ENCODE measurements at places on chromosomes 11 and 22.

DNA sequence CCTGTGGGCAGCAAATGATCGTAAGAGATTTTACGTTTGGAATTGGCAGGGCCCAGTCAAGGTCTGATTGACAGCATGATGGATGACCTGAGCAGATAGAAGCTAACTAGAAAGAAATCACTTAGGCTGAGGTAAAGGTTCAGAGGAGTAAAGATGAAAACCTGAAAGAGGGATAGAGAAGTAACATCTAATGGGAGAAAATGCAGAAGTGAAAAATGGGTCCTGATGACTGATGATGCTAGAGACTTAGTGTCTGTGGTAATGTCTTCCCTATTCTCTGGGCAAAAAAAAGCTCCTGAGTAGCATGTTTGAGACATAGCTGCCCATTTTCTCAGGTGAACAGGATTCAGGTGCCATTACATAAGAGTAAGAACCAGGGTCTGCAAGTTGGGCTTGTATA lies 628.8 kb upstream of the ANO5 start:
- no peak for DNase-seq

- no peak for DNase-seq
These were observed 432.1 kb downstream of the BRD1 start for GRCh38 chr22:49395617-49396016.

GRCh38 chr11:86586307-86586706 lies 86.1 kb downstream of the ME3 start:
- no peak for DNase-seq

DNA sequence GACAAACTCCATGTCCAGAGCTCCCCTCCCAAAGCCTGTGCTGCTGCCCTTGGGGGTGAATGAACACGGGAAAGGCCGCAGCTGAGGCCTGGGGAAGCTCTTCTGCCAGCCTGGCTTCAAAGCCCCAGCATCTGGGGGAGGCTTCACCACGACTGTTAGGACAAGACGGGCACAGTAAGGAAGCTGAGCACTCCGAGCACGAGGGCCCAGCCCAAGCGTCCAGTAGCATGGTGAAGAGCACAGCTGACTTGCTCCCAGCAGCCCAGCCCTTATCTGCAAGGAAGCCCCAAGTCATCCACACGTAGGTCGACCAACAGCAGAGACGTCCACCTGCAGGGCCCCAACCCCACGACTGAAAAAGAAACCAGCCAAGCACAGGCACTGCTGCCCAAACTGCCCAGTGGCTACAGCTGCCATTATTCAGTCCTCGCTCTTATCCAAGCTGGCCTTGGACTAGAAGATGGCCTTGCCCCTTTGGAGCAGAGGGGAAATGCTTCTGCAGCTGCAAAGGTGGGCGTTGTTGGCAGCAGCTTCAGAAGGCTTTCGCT lies 62.5 kb downstream of the SHANK2 start:
- DNase-seq, result no peak

DNA sequence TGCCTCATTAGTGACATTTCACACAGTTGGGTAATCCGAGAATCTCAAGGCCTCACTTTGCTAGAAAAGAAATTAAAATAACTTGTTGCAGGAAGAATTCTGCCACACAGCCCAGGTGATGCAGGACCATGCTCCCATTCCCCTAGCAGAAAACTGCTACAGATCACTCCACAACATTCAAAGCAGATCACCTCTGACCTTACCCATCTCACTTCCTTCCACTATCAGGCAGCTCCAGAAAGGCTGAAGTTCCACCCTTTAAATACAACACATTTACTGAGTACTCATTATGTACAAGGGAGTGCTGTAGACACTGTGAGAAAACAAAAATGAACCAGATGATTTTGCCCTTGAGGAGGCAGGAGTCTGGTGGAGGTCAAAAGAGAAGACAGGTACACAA lies 231.0 kb downstream of the TTC28 start:
- DNase-seq, result no peak

DNA sequence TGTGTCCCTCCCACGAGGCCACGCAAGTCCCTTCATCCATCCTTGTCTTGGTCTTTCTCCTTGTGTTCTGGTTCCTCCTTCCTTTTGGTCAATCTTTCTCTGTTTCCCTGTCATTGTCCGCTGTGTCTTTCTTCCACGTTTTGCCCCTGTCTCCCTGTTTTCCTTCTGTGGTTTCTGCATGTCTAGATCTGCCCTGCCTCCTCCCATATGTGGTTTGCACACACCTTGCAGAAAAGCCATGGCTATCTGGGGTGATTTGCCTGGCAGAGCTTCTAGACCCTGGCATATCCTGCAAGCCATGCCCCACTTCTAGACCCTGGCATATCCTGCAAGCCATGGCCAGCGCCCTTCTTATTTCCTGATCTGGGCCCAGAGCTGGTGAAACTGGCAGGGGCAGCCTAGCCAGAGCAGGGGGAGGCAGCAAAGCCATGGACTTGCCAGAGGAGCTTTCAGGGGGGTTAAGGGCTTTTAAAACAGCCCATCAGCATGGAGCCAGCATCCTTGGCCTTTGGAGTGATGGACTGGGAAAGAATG lies 131.6 kb upstream of the NECTIN1 start:
- no peak for DNase-seq

DNA sequence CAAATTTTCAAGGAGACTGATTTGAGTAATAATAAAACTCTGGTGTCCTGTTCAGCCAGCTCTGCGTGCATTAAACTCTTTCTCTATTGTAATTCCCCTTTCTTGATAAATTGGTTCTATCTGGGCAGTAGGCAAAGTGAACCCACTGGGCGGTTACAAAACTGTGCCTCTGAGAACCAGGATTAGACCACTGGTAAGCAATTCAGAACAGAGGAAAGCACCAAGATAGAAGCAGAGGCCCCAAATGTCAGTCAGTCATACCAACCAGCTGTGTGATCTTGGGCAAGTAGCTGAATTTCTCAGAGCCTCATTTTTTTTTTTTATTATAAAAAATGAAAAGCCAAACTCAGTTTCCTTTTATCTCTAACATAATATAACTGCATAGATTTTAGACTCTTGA lies 54.9 kb downstream of the TRIM44 start:
- no peak for DNase-seq

- DNase-seq, result no peak
These were observed 4.0 kb downstream of the NLRX1 start for GRCh38 chr11:119172513-119172912.

DNA sequence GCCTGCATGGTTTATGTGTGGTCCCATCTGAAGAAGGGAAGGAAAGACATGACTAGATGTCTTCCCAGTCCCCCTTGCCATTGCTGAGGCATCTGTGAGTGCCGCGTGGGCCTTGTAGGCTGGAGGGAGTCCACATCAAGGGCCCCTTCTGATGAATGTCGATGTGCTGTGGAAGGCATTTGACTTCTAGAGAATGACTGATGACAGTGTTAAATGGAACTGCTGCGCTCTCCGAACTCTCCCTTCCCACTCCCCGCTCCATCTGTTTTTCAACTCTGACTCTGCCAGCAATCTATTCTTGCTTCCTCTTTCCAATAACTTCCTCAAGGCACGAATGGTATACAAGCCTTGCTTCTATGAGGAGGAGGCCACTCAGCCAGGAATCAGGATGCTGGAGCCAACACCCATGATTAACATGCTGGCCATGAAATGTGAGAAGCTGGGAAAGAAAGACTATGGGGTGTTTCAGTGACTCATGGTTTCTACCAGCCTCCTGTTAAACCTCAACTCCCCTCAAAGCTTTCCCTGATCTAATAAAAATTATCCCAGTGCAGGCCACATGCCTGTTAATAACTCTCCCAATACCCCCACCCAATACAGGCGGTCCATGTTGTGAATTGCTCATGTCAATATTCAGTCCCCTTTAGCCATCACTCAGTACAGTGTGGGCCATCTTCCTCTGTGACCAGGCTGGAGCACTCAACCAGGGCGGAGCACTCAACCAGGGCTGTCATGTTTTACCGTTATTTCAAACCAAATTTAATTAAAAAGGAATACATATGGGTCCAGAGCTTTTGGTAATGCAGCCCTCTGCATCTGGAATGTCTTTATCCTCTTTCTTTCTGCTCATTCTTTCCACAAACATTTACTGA lies 46.4 kb upstream of the TBCEL start:
- DNase-seq, result no peak

GRCh38 chr11:104873252-104873651 lies 25.0 kb downstream of the CASP12 start:
- no peak for DNase-seq

GRCh38 chr11:80519596-80520506 lies 1079.0 kb upstream of the TENM4 start:
- DNase-seq, result no peak

- DNase-seq, result no peak
These were observed 112.7 kb downstream of the SHANK2 start for GRCh38 chr11:71139516-71140205.

DNA sequence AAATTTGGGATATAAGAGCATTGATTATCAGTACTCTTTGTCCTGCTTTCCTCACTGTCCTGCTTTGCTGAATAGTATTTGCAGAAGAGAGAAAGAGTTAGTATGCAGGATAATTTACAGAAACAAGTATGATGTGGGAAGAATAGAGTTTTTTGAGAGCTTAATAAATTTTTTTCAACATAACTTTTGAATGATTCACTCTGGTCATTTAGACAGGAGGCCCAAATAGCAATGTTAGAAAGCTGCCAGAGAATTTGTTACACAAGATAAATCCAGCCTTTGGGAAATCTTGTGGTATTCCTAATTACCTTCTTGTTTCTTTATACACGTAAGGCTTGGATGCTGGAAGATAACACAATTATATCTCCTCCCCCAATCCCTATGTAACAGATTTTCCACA lies 484.6 kb downstream of the CNTN5 start:
- no peak for DNase-seq

GRCh38 chr22:37604875-37605274 lies 3.8 kb upstream of the GGA1 start:
- DNase-seq, result no peak

GRCh38 chr22:39132871-39133524 lies 19.5 kb downstream of the CBX7 start:
- no peak for DNase-seq

- no peak for DNase-seq
These were observed 4.4 kb downstream of the SLC2A11 start for GRCh38 chr22:23862103-23862502.

GRCh38 chr11:78099666-78100065 lies 20.0 kb upstream of the NDUFC2 start:
- DNase-seq, result no peak

- DNase-seq, result no peak
These were observed 795 bp downstream of the ZBTB3 start for GRCh38 chr11:62752994-62753735.

- DNase-seq, result no peak
These were observed 89.8 kb downstream of the MN1 start for GRCh38 chr22:27711756-27712155.

- no peak for DNase-seq
These were observed 29.7 kb upstream of the PICK1 start for GRCh38 chr22:38027487-38027886.

GRCh38 chr11:68355471-68355870 lies 43.1 kb downstream of the LRP5 start:
- no peak for DNase-seq

GRCh38 chr11:105786741-105787140 lies 176.9 kb downstream of the GRIA4 start:
- DNase-seq, result no peak

DNA sequence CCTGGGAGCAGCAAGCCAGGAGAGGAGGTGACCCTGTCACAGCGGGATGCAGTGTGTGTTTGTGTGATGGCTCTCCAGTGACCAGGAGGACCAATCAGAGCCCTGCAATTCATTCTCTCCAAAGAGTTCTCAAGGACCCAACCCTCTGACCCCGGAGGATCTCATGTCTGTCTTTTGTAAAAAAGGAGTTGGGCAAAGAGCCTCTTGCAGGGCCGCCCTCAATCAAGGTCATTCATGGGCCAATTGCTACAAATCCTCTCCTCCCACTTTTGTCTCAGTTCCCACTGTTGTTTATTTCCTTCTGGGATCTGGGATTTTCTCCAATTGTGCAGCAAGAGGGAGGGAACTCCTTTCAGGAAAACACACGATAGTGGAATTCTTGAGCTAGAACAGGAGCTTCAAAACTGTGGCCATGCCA lies 4.0 kb downstream of the TECTA start:
- DNase-seq, result no peak

DNA sequence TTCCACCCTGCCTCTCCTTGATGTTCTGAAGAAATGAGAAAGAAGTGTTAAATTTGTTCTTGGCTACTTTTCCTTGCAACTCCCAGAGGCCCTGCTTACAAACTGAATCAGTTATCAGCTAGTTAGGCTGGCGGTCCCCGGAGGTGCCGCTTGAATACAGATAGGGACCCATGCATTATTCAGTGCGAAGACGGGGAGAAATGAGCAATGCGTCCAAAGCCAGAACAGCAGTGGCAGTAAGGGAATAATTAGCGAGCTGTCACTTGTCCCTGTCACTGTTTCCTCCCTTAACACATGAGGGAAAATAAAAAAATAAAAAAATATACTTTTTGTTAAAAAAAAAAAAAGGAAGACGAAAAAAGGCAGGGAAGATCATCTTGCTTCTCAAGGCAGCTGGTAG lies 528.1 kb downstream of the MN1 start:
- no peak for DNase-seq

DNA sequence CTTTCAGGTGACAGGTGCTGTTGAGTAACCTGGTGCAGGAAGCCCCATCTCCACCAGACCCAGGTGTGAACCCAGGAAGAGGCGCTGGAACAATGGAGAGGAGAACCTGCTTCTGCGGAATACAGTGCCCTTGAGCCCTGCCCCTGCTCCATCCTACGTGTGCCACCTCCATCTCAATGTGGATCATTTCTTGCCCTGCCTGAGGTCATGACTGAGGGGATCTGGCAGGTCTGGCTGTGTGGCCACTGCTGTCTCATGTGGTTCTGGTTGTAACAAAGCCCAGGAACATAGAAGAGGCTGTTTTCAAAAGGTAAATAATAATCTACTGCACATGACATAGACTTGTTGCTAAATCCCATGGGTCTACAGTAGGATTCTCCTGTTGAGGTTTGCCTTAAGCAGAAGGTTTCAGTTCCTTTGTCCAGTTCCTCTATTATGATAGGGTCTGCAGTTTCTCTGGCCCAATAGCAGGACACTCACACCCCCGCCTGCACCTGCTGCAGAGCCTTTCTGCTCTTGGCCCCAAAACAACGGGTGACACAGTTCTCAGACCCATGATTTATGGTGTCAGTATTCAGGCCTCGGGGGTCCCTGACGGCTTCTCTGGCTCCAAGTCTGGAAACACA lies 113.5 kb upstream of the IGLL5 start:
- DNase-seq, result no peak

DNA sequence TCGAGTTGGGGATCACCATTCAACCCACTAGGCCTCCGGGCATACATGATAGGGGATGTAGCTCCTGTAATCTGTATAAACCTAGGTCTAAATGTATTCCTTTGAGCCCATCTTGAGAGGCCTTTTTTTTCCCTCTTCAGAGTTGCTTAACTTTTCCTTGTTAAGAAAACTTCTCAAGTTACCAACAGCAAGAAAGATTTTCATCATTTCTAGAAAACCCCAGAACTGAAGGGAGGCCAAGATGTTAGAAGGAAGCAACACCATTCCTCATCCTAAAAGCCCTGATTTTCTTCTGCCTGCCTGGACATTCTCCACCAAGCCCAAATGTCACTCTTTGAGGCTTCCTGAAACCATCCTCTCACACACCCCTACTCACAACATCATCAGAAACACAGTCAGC lies 79.4 kb downstream of the TMPRSS5 start:
- no peak for DNase-seq

GRCh38 chr11:112599265-112599664 lies 338.6 kb upstream of the PLET1 start:
- DNase-seq, result no peak

- peak; percentile 31 for DNase-seq
These were observed 2.9 kb upstream of the BID start for GRCh38 chr22:17777005-17777716.

- DNase-seq, result no peak
These were observed 50.4 kb upstream of the PRSS23 start for GRCh38 chr11:86749821-86750401.

- no peak for DNase-seq
These were observed 64.0 kb downstream of the SLC22A12 start for GRCh38 chr11:64654958-64655541.

All from activated CD8-positive, alpha-beta memory T cell treated with anti-CD3 and anti-CD28 coated beads for 4 hours (primary cell).